ENCODE measurements at places on chromosomes 1 and 21.
A peak's percentile ranks its signal among the peaks of the same experiment; 100 is the strongest.

DNA sequence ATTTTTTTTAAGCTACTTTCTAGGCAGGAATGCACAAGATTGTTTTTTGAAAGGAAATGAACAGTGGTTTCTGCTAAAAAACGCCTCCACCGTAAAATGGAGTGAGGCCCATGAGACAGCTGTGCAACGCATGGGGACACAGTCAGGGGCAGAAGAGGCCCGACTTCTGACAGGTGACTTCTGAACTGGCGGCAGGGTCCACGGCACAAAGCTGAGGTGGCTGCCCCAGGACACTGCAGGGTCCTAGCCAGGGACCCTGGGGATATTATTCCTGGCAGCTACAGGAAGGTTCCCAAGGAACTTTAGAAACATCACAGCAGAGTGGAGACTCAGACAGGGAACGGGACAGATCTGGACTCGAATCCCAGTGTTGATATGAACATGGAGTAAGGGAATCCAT lies 75.1 kb downstream of the SIM2 start:
- DNase-seq = no peak

DNA sequence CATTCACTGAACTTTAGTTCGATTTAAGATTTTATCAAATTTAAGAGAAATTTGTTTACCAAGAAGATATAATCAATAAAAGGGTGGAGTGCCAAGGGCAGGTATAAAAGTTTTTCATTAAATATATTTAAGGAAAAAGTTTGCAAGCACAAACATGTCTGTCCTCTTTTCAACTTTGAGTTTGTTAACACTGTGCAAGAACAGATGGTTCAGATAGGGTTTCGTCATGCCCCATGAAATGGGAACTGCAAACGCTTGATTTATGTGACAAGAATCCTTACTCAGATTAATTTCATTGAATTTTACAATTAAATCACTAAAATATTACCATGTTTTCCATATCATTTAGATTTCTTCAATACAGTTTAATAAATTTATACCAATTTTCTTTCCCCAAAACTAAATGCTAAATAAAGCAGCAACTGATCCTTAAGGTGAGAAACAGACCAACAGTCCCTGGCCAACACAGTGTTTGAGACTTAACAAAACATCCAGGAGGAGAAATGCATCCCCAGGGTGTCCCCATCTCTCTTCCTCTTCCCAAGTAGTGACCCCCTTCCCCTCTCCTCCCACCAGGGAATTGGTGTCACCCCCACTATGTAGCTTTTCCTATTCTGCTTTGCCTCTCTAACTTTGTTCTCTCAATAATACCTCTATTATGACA lies 292.9 kb downstream of the LTN1 start:
- DNase-seq = no peak

- peak; percentile 41 for DNase-seq
These were observed 768 bp upstream of the RIIAD1 start for GRCh38 chr1:151720554-151720953.

DNA sequence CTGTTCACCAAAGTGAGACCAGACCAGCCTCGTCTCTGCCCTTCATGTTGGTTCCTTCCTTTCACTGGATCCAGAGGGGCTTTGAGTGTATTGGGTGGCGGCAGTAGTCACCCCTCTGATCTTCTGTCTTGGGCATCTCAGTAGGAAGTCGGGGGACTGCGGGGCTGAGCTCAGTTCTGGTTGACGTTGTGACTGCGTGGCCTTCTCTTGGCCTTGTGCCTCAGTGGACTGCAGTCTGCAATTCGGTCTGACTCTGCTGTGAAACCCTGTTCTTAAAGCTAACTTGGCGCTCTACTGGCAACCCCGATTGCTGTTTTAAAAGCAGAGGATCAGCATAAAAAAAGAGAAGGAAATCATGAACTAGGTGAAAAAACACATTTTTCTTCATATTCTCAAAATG lies 56.7 kb downstream of the SLC37A1 start:
- no peak for DNase-seq

DNA sequence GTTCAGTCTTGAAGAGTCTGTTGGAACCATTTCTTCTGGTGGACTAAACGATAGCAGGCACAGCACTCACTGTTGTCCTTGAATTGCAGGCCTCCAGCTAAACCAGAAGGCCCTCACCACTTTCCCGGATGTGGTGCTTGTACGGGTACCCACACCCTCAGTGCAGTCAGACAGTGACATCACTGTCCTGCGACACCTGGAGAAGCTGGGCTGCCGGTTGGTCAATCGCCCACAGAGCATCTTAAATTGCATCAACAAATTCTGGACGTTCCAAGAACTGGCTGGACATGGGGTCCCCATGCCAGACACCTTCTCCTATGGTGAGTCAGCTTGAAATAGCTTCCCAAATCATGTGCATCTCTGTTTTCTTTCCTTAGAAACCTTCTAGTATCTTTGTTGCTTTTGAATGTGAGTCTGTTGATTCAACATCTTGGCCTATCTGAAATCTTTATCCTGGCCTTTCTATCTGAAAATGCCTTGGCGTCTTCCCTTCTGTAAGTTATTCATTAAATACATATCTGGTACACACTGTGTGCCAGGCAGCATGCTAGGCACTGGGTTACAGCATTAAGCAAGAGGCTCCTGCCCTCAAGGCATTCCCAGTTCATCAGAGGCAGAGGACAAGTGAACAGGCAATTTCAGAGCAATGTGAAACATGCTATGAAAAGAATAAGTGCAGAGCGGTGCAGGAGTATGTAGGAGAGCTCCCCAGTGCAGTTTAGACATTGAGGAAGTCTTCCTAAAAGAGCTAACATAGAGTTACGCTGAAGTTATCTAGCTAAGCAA lies 18.9 kb downstream of the RIMKLA start:
- no peak for DNase-seq

DNA sequence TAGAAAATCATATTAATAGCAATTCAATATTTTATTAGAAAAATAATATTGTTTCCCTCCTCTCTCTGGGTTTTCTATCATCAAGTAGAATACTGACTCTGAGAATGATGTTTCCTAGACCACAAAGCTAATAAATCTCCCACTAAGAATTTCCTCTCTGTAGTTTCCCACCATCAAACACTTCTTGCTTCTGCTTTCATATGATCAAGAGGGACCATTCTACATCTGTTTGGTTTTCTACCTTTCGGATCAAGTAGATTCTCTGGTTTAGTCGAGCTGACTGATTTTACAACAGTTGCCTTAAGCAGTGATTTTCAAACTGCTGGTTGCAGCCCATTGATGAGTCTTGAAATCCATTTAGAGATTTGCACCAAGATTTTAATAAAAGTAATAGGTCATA lies 240.2 kb upstream of the PTBP2 start:
- no peak for DNase-seq

DNA sequence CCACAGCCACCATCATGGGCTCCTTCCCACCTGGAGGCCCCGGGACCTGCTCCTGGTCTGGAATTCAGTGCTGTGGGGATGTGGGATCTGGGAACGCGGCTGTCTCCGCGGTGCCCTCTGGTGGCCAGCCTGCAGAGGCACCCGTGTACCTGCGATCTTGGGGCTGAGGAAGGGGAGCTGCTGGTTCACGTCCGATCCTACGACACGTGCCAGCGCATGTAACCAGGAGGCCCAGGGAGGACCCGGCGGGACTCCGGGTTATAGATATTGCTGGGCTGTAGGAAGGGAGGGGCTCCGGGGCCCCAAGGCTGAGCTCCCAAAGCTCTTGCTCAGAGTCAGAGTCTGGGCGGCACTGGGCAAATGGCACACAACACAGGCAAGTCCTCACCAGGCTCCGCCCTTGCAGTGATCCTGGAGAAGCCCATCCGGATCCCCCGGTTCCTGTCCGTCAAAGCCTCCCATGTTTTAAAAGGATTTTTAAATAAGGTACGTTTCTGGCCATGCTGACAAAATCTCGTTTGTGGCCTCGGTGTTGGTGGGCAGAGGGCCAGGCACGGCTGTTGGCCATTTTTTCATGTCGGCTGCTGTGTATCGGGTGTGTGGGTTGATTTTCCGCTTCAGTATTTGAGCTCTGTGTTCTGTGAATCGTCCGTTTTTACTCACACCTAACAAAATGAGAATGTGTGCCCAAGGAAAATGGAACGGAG lies 20.1 kb downstream of the FAAP20 start:
- peak; percentile 56 for DNase-seq

DNA sequence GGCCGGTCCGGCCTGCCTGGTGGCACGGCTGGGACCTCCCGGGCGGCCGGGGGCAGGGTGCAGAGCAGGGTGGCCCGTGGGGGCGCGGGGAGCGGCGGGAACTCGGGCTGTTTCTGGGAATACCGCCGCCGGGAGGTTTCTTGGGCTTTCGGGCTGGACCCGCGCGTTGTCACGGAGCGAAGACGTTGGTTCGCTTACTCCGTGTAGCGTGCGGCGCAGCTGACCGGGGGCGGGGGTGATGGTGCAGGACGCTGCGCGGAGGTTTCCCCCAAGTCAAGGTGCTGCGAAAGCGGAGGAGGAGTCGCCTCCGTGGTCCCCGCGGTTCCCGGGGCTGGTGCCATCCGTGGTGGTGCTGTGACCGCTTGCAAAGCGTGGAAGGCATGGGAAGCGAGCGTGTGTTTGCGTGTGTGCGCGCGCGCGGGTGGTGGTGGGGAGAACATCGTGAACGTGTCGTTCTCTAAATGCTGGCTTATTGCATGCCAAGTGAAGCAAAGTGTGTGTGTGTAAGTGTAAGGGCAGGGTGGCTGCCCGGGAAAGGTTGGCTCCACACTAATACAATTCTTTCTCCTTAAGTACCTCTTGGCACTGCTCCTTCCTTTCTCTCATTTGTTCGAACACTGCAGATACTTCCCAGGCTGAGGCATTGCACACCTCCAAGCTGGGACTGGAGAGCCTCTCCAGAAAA lies 1.1 kb downstream of the RYR2 start:
- no peak for DNase-seq

DNA sequence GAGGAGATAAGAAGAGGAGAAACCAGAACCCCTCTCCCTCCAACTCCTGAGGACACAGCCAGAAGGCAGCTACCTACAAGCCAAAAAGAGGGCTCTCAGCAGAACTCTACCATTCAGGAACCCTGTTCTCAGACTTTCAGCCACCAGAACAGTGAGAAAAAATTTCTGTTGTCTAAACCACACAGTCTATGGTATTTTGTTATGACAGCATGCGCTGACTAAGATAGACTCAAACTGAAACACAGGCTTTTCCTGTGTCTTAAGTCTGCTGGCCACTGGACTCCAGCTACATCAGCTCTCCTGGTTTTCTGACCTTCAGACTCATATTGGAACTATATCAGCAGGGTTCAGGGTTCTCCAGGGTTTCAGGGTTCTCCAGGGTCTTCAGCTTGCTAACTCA lies 126.5 kb upstream of the TNFSF4 start:
- DNase-seq = no peak

GRCh38 chr1:240739754-240740153 lies 127.8 kb upstream of the GREM2 start:
- no peak for DNase-seq

DNA sequence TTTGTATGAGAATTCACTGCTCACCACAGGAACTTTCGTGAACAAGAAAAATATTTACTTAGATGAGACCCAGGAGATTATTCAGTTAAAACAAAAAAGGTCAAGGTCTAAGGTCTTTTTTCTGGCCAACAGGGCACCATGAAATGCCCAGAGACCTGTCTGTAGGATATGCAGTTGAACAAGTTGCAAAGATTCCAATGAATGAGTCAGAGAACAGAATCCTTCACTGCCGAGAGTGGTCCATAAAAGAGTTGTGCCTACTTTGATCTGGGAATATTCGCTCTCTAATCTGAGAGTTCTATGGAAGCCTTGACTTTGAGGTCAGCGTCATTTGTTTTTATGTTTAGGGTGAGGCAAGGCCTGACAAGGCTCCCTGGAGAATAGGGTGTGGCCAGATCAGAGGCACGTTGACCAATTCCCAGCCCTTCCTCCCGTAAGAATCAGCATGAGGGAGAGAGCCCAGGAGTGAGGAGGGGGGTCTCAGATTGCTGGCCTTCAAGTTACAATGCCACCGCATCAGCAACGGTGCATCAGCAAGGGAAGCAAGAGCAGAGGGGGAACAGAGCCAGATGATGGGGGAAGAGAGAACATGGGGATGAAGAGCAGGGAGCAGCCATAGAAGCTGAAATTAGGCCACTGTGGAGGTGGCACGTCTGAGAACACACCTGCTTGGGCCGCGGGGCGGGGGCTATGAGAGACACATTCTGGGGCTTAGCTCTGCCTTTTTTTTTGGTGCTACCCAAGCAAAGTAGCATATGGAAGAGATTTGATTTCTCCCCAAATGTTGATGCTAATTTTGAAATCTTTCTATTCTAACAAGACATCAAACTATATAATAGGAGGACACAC lies 206.4 kb upstream of the RAB4A start:
- no peak for DNase-seq

GRCh38 chr21:45551316-45551715 lies 9.1 kb upstream of the SLC19A1 start:
- DNase-seq = no peak

- no peak for DNase-seq
These were observed 175.4 kb upstream of the GORAB start for GRCh38 chr1:170356585-170356984.

- no peak for DNase-seq
These were observed 41.9 kb downstream of the LPGAT1 start for GRCh38 chr1:211788626-211789025.

- DNase-seq = no peak
These were observed 40.2 kb upstream of the S1PR1 start for GRCh38 chr1:101196668-101197067.

- DNase-seq = no peak
These were observed 19.3 kb downstream of the RSBN1 start for GRCh38 chr1:113792986-113793385.

Measured in B cell (primary cell).